Uterus (tissue), 4 donors: ENCODE measurements at places on chromosomes 7 and 10. TPM values are rescaled to one million over a fixed set of nuclear protein-coding genes. Genes with fewer than 3 reads are reported as not detected.

The TMEM270 gene
- not detected for total RNA-seq

The FGFR2 gene
- 27.4 TPM for total RNA-seq

The TMEM273 gene
- 38.9 TPM for total RNA-seq

The TWIST1 gene
- total RNA-seq, result 8.5 TPM

The TCERG1L gene
- not detected for total RNA-seq

The NPY gene
- not detected for total RNA-seq

The CDC14C gene
- total RNA-seq, result not detected

The PDE6C gene
- total RNA-seq, result not detected

The FAM25G gene
- total RNA-seq, result not detected

DNA sequence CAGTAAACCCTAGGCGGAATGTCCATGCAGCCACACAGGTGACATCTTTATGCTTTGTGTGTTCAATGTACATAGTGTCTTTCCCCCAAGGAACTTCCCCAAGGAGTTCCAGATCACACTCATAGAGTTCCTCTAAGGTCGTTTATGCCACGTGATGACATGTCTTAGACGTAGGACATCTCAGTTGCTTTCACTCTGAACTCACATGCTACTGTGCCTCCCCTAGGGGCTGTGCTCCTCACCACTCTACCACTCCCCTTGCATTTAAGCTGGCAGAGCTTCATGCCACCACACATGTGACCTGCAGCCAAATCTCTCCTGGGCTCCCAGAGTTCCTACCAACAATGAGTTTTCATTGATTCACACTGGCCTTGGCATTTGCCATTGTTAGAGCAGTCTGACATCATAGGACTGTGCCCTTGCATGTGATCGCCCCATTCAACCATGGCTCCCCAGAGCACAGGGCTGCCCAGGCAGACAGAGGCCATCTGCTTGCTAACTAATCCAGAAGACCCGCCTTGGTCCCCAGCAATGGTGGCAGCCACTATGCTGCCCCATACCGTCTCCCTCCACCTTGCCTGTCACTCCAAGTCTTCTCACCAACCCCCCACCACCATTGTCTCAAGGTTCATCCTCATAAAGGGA, 95.3 kb upstream of the MACROH2A2 start:
- no peak for DNase-seq

- no peak for DNase-seq
Measured at GRCh38 chr7:82051601-82052000, 281.8 kb upstream of the HGF start.

GRCh38 chr10:102455893-102456471, 4.6 kb upstream of the C10orf95 start:
- DNase-seq, result no peak

DNA sequence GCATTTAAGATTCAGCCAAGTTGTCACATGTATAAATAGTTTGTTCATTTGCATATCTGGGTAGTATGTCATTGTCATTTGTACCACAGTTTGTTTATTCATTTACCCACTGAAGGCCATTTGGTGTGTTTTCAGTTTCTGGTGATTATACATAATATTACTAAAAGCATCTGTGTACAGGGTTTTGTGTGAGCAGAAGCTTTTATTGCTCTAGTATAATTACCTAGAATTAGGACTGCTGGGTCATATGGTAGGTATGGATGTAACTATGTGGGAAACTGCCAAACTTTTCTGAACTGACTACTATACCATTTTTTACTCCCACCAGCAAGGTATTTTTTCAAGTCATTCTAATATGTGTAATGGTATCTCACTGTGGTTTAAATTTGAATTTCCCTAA, 584.0 kb upstream of the GHITM start:
- DNase-seq, result no peak

DNA sequence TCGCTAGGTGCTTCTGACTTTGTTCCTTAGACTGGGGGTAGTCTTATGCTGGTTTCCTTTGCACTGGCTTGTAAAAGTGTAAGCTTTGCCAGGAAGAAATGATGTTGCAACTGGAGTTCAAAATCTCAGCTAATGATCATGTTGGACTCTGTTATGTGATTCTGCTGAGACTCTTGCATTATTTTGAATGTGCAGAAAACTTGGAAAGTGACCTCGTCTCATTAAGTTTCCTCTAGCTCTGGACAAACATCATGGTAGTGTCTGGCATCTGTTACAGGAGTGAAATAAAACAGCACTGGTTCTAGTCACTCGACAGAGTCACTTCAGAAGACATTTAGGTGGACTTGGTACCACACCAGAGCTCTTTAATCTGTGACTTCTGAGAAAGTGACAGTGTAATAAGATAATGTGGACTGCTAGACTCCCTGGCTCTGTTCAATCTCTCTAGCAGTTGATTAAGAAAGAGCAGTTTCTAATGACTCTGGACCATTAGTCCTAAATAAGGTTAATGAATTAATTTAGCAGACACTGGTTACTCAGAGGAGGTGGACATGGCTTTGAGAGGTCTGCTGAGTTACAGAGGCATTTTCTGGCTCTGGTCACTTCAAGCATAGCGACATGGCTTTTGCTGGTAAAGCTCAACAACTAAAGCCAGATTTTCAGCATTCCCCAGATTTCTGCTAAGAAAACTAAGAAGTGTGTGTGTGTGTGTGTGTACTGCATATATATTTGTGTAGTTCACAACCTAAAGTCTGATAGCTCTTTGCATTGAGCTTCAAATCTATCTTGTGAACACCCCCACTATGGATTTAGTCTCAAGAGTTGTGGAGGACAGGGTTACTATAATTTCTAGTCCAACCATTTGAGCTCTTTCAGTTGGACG, 2.0 kb downstream of the NRP1 start:
- no peak for DNase-seq

GRCh38 chr10:7412237-7412927, 1.5 kb upstream of the SFMBT2 start:
- peak; percentile 20 for DNase-seq

GRCh38 chr7:4681886-4682620, at the start of gene FOXK1:
FOXK1 (plus strand) TSS chr7:4682295; CDS start chr7:4682309, 14 bp downstream.
- DNase-seq, result peak; percentile 62

GRCh38 chr10:5435328-5435727, 23.0 kb downstream of the NET1 start:
- no peak for DNase-seq

GRCh38 chr7:107157091-107157490, 11.7 kb upstream of the HBP1 start:
- no peak for DNase-seq

DNA sequence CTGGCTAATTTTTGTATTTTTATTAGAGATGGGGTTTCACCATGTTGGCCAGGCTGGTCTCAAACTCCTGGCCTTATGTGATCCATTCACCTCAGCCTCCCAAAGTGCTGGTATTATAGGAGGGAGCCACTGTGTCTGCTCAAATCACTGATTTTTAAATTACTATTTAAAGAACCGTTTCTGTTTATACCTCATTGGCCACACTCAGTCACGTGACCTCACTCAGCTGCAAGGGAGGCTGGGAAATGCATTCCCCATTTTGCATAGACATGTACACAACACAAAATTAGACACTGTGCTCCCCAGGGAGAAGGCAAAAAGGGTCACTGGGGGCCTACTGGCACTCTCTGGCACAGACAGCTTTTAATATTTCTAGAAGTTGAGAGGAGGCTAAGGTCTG, 13.6 kb upstream of the CALU start:
- no peak for DNase-seq

- no peak for DNase-seq
Measured at GRCh38 chr10:61559615-61560014, 103.1 kb upstream of the CABCOCO1 start.

DNA sequence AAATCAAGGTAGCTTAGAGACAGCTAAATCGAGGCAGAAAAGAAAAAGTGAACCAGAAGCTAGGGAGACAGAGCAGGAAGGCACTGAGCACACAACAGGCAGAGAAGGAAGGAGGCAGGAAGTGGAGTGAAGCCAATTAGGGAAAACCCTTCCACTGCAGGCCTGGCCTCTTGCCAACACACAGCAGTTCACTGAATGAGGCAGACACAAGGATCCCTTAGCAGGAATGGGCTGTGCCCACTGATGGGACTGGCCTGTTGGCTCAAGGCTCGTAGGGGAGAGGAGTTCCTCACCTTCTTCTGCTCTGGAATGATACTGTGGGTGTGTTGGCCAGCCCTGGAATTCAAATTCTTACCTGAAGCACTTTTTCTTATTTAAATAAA, 220.3 kb upstream of the STK17A start:
- DNase-seq, result no peak
